ENCODE measurements at places on chromosomes 5 and 9.

- DNase-seq: no peak
Measured at GRCh38 chr9:22440841-22441240, 5.8 kb upstream of the DMRTA1 start.

- DNase-seq: no peak
Measured at GRCh38 chr9:134459164-134459563, 132.9 kb downstream of the RXRA start.

- DNase-seq: no peak
Measured at GRCh38 chr9:97508852-97509251, 7.4 kb downstream of the TMOD1 start.

- no peak for DNase-seq
Measured at GRCh38 chr9:109913461-109913810, 133.4 kb downstream of the PALM2AKAP2 start.

GRCh38 chr5:68436686-68437520 lies 221.3 kb downstream of the PIK3R1 start:
- no peak for DNase-seq

- no peak for DNase-seq
Measured at GRCh38 chr5:78803941-78804340, 155.4 kb upstream of the LHFPL2 start.

DNA sequence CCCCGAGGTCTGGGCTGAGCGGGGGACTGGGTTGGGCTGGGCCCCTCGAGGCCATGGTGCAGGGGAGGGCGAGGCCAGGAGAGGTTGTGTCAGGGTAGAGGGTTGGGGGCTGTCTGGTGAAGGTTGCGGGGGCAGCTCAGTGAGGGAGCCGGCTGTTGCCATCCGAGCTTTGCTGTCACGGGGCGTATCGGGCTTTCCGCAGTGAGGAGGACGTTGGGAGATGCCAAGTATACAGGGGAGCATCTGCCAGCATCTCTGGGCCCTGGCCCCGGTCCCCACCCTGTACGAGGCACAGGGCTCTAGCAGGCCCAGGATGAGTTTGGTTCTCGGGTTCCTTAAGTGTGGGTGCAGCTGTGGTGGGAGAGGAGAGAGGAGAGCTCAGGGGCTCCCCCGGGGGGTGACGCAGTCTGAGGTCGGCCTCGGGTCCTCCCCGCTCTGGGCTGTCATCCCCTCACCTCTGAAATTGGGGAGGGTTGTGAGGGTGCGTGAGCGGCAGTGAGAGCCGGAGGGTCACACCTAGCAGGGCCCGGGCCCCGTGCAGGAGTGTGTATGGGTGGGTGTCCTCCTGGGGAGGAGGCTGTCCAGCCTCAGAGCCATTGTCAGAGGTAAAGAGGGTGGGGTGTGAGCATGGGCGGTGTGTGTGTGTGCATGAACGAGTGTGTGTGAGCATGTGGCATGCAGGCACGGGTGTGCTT lies 87.3 kb downstream of the COL5A1 start:
- no peak for DNase-seq

DNA sequence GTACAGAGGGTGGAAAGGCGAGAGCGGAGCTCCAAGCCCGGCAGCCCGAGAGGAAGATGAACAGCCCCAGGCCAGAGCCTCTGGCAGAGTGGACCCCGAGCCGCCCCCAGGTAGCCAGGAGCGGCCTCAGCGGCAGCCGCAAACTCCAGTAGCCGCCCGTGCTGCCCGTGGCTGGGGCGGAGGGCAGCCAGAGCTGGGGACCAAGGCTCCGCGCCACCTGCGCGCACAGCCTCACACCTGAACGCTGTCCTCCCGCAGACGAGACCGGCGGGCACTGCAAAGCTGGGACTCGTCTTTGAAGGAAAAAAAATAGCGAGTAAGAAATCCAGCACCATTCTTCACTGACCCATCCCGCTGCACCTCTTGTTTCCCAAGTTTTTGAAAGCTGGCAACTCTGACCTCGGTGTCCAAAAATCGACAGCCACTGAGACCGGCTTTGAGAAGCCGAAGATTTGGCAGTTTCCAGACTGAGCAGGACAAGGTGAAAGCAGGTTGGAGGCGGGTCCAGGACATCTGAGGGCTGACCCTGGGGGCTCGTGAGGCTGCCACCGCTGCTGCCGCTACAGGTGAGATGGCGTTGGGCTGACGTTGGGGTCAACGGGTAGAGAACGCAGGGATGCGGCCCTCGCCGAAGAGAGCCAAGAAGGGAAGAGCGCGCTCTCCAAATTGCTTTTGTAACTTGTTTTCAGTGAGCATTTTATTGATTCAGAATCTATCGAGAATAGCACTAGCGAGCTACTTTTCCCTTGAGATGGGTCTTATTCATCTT lies at the start of gene PTGER4:
TSS of gene PTGER4 (plus strand) at position 3 of the 769 bp plus-strand sequence. CDS start 1,079 bp downstream, outside the sequence.
- no peak for DNase-seq

- no peak for DNase-seq
Measured at GRCh38 chr9:95494022-95494415, 22.8 kb downstream of the PTCH1 start.

- DNase-seq: no peak
Measured at GRCh38 chr5:113632996-113633395, 119.5 kb downstream of the YTHDC2 start.

DNA sequence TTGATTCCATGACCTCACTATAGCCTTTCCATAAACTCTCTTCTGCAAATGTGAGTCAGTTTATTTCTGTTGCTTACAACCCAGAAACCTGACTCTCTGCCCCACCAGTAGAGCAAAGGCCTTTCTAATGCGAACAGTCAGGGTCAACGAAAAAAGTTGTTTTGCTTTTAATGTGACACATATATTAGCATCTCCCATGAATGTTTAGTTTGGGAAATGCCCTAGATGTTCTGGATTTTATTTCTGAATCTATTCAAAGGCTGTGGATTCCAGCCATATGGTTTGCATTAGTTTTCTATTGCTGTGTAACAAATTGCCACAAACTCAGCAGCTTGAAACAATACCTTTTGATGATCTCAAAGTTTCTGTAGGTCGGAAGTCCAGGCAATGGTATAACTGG lies 193.5 kb downstream of the GNA14 start:
- no peak for DNase-seq

GRCh38 chr5:10695055-10695649 lies 65.9 kb downstream of the DAP start:
- no peak for DNase-seq

DNA sequence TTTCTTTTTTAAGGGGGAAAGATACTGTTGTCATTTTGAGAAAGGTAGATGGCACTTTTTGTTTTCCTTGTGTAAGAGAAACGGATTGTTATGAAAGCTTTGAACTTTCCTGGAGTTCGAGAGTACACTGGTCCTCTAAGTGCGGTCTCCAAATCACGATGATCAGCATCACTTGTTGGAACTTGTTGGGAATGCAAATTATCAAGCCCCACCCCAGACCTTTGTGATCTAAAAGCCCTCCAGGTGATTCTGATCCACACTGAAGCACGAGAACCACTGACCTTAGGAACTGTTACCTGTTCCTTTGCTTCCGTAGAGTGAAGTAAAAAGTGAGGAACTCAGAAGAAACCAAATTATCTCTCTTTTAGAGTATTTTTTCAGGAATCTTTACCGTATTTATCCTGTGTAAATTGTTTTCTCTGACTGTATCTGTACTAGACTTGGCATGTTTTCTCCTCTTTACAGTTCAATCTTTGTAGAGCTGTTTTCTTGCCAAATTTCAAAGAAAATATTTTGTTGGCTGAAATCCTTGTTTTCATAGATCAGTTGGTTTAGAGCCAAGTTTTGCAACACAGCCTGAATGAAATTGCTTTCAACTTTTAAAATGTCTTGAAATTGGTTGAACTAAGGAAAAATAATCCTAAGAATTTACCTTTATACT lies 4.0 kb downstream of the MAT2B start:
- DNase-seq: no peak

DNA sequence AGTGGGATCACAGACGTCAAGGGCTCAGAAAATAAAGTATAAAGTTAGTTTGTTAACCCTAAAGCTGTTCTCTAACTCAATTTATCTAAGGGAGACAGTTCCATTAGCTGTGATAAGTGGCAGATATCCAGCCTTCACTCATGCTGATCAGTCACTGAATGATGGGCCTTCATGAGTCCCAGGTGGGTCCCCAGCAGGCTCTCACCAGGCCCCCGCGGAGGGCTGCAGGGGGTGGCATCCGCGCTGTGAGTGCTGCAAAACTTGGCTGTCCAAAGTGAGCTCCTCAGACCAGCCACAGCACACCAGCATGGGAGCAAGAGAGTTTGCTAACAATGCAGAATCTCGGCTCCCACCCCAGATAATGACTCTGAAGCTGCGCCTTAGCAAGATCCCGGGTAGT lies 187.2 kb downstream of the GNA14 start:
- DNase-seq: no peak

DNA sequence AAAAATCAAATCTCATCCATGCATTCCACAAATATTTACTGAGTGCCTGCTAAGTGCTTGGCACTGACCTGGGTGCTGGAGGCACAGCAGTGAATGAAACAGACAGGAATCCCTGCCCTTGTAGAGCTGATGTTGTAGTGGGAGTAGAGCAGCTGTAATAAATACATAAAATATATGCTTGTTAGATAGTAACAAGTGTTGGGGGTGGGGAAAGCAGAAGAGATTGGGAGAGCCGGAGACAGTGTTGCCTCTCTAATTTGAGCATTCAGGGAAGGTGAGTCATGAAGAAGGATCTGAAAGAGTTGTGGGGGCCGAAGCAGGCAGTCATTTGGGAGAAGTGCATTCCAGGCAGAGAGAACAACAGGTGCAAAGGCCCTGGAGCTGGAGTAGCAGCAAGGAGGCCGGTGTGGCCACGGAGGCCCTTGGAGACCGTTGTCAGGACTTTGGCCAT lies 97.9 kb downstream of the ZNF618 start:
- no peak for DNase-seq

GRCh38 chr5:125510651-125511050 lies 764.2 kb upstream of the ZNF608 start:
- DNase-seq: no peak

GRCh38 chr5:6506611-6507010 lies 58.0 kb downstream of the UBE2QL1 start:
- DNase-seq: no peak

DNA sequence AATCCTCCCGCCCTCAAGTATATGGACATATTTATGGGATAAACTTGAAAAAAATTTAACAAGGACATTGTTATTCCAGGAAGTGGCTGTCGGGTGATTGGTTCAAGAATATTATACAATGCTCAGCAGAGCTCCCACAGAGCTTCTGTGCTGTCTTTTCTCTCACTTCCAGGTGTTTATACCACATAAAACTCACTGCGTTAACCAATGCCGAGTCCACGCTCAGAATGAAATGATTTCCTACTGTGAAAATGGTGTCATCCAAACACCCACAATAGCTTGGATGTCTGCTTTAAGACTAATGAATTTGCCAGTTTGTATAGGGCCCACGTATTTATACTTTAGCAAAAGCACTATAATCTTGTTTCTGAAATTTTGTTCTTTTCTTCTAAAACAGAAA lies 368.2 kb downstream of the NDUFS4 start:
- no peak for DNase-seq

DNA sequence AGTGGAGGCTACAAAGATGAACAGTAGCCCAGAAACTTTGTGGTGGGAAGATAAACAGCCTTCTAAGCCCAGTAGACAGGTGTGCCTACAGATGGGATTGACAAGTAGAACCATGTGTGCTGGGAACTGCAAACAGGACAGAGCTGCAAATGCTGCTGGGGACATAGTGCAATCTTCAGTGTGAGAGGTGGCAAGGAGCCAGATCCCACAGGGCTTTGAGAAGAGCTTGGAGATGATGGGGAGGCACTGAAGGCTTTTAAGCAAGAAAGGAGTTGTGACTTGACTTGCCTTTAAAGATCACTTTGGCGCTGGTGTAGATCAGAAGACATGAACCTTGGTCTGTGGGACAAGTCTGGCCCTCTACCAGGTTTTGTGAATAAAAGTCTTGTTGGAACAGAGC lies 675.2 kb downstream of the ACTL7B start:
- DNase-seq: no peak

- no peak for DNase-seq
Measured at GRCh38 chr5:89117124-89117644, 234.2 kb upstream of the MEF2C start.

GRCh38 chr5:132407970-132408369 lies 38.5 kb downstream of the SLC22A5 start:
- DNase-seq: no peak

- no peak for DNase-seq
Measured at GRCh38 chr9:16825971-16826625, 44.4 kb downstream of the BNC2 start.

GRCh38 chr5:69043655-69043996 lies 50.2 kb upstream of the SLC30A5 start:
- no peak for DNase-seq

DNA sequence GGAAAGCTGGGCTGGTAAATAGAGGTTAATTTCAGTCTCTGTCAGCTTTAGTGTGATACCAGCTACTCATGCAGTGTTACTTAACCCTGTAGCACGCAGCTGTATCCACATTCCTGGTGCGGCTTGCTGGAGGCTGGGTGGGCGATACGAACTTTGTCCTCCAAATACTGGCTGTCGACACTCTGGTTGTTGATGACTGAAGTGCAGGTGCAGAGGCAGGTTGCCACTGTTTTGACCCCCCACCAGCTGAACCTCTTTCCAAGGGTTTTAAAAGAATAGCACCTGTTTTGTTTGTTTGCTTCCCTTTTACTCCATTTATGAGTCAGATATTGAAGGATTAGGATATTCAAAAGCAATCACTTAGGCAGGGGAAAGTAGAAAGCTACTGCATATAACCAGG lies 4.4 kb upstream of the RABGAP1 start:
- no peak for DNase-seq

DNA sequence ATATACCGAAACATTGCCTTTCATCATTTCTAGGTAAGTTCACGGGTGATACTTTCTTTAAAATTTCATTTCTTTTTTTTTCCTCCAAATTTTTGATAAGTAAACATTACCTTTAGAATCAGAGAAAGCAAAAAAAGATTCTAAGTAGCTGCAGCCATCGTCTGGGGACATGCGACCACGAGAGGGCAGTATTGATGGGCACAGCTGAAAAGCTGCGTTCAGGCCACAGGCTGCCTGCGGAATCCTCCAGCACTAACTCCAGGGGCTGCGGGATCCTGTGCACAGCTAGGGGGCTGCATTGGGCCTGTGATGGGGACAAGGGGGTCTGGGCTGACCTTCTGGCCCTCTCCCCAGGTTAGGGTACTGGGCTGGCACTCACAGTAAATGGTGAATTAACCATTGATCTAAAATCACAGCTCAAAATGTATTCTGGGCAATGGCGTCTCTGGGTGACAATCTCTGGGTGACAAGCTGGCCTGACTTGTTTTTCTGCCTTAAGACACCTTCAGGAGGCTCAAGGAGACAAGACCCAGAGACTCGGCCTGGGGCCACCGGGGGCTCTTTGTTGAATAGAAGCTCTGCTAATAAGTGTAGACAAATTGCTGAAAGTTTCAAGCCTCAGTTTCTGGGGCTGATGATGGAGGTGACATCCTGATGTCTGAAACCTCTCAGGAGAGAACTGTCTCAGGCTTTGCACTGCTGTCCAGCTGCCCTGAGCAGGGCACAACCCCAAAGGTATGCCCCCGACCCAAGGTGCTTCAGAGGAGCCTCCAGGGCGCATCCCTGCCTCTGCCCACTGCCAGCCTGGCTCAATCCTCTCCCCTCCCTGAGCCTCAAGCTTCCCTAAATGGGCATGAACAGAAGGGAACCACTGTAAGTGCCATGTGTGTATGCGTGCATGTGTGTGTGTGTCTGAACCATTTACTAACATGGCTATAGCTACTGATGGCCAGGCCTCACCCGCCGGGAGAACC lies 44.3 kb upstream of the SARDH start:
- no peak for DNase-seq

Measured in cortex of kidney (tissue), 1 donor.